ENCODE measurements at places on chromosomes 3 and 15.

GRCh38 chr3:161796312-161796711, 299.7 kb downstream of the OTOL1 start:
- H3K4me3 ChIP-seq = no peak overlapping the region
- H3K4me1 ChIP-seq = no peaks in the 10 kb centered on the region
- H3K36me3 ChIP-seq = no peaks in the 10 kb centered on the region

- no peak overlapping the region for H3K4me3 ChIP-seq
- H3K27ac ChIP-seq = no peak overlapping the region
- H3K4me1 ChIP-seq = no peaks in the 10 kb centered on the region
- H3K36me3 ChIP-seq = no peaks in the 10 kb centered on the region
Observed at GRCh38 chr15:23773093-23773492, 86.0 kb upstream of the NDN start.

GRCh38 chr15:96804754-96805153, 474.3 kb downstream of the NR2F2 start:
- no peak for DNase-seq
- no peak overlapping the region for H3K4me3 ChIP-seq
- H3K27me3 ChIP-seq = peaks cover 6% of the 10 kb centered on the region
- H3K36me3 ChIP-seq = no peaks in the 10 kb centered on the region

DNA sequence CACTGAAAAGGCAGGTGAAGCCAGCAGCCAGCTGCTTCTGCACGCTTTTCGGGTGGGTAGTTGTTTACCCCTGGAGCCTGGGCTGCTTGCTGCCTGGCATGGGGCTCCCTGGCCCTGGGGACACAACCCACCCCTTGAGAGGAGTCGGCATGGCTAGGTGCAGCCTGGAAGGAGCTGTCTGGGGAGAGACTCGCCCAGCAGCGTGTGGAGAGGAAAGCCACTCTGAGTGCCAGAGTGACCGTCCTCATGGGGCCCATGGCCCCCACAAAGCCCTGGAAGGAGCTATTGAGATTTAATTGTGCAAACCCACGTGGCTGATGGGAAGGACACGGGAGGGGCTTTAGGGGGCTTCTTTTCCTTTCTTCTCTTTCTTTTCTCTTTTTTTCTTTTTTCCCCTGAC, 137.5 kb downstream of the OPA1 start:
- H3K27me3 ChIP-seq = no peaks in the 10 kb centered on the region
- H3K4me1 ChIP-seq = no peaks in the 10 kb centered on the region
- DNase-seq = no peak
- no peaks in the 10 kb centered on the region for H3K36me3 ChIP-seq
- no peak overlapping the region for H3K4me3 ChIP-seq
- H3K27ac ChIP-seq = no peak overlapping the region

- H3K36me3 ChIP-seq = no peaks in the 10 kb centered on the region
- H3K27ac ChIP-seq = no peak overlapping the region
- no peak overlapping the region for H3K4me3 ChIP-seq
- H3K4me1 ChIP-seq = no peaks in the 10 kb centered on the region
- no peak for DNase-seq
Observed at GRCh38 chr3:62445275-62445674, 71.9 kb upstream of the FEZF2 start.

DNA sequence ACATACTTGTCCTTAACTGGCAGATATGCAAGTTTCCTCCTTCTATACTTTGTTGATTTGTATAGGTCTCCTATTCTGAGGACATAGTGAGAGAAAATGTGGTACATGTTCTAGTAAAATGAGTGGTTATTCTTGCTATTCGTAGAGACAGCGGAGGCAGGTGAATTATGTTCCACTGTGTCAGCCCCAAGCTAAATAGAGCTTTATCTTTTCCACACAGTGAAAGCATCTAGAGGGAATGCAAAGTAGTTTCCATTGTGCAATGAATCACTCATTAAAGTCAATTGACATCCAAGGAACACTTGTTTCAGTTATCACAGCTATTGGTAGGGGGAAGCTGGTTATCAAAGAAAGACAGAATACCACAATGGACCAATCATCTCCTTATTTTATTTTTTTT, 262.4 kb downstream of the NLGN1 start:
- peaks cover 12% of the 10 kb centered on the region for H3K4me1 ChIP-seq
- no peak overlapping the region for H3K27ac ChIP-seq
- no peak overlapping the region for H3K4me3 ChIP-seq
- DNase-seq = no peak
- no peaks in the 10 kb centered on the region for H3K27me3 ChIP-seq

- no peak overlapping the region for H3K4me3 ChIP-seq
- peaks cover 32% of the 10 kb centered on the region for H3K36me3 ChIP-seq
- DNase-seq = no peak
- H3K27me3 ChIP-seq = no peaks in the 10 kb centered on the region
- peaks cover 16% of the 10 kb centered on the region for H3K4me1 ChIP-seq
Observed at GRCh38 chr3:49535971-49536874, 18.1 kb upstream of the BSN start.

GRCh38 chr15:87722941-87723691, 533.4 kb downstream of the NTRK3 start:
- no peak for DNase-seq
- no peaks in the 10 kb centered on the region for H3K27me3 ChIP-seq
- H3K4me1 ChIP-seq = no peaks in the 10 kb centered on the region
- no peak overlapping the region for H3K4me3 ChIP-seq
- no peaks in the 10 kb centered on the region for H3K36me3 ChIP-seq

DNA sequence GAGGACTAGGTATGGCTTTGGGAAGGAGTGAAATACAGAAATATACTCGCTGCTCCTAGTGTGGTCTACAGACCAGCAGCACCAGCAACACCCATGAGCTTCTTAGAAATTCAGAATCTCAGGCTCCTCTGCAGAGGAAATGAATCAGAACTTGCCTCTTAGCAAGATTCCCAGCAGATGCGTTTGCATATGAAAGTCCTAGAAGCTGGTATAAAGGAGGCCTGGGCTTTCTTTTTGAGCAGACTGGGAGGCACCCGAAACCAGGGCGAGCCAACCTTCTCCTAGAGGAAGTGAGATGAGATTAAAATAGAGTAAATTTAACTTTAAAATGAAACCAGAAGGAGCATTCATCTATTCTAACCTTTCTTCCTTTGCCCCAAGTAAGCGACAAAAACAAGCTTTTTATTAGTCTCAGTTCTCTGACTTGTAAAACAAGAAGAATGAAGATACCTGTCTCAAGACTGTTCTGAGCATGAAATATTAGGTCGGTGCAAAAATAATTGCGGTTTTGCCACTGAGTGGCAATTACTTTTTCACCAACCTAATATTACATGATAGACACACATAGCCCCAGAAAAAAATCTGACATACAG, 140.0 kb downstream of the PDZRN3 start:
- no peak for DNase-seq
- no peaks in the 10 kb centered on the region for H3K36me3 ChIP-seq

DNA sequence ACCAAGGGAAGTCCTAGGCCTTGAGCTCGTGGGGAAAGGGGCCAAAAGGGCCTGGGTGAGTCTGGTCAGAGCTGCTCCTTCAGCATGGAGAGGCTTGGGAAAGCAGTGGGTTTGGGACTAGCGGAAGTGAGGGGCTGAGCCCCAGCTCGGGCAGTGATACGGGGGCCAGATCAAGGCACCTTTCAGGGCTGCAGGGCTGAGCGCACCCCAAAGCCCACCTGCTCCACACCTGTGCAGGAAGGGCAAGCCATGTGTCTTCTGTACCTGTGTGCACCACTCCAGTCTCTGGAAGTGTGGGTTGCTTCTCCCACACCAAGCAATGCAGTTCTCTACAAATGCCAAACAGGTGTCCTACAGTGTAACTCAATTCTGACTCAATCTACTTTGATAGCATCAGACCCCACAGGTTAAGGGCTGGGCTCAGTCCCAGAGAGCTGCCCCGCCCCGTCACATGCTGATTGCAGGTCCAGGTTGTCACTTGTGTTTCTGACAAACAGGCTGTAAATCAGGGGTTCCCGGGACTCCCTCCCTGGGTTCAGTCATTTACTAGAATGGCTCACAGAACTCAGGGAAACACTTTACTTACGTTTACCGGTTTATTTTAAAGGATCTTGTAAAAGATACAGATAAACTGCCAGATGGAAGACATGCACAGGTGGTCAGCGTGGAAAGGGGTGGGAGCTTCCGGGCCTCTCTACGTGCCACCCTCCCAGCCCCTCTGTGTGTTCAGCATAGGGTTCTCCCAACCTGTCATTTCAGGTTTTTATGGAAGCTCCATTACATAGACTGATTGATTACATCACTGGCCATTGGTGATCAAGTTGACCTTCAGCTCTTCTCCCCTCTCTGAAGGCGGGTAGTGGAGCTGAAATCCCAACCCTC, 28.8 kb upstream of the KLF13 start:
- no peak overlapping the region for H3K4me3 ChIP-seq
- H3K36me3 ChIP-seq = no peaks in the 10 kb centered on the region
- H3K27me3 ChIP-seq = no peaks in the 10 kb centered on the region
- peaks cover 11% of the 10 kb centered on the region for H3K4me1 ChIP-seq
- no peak overlapping the region for H3K27ac ChIP-seq

GRCh38 chr3:19961960-19962359, 15.1 kb downstream of the RAB5A start:
- peaks cover 15% of the 10 kb centered on the region for H3K4me1 ChIP-seq
- no peak overlapping the region for H3K27ac ChIP-seq
- no peak for DNase-seq
- no peaks in the 10 kb centered on the region for H3K36me3 ChIP-seq
- H3K27me3 ChIP-seq = no peaks in the 10 kb centered on the region

GRCh38 chr15:68421115-68421551, 10.8 kb downstream of the ITGA11 start:
- no peaks in the 10 kb centered on the region for H3K27me3 ChIP-seq
- no peaks in the 10 kb centered on the region for H3K36me3 ChIP-seq
- no peak for DNase-seq

DNA sequence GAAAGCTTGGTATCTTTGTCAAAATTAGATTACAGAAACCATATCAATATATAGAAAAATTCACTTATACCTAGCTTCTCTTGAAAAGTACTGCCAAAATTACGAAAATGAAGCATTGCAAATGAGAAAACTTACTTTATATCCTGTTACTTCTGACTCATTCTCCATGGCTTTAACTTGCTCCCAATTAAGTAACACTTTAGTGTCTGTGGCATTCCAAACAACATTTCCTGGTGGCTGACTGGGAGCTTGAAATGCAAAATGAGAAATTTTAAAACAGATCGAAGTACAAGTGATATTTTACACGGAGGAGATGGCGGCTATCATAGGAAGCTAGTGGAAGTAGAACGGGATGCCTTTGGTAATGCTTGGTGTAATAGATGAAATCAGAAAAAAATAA, 347.3 kb downstream of the CNTN3 start:
- no peak for DNase-seq
- H3K4me3 ChIP-seq = no peak overlapping the region
- H3K4me1 ChIP-seq = no peaks in the 10 kb centered on the region
- H3K36me3 ChIP-seq = no peaks in the 10 kb centered on the region
- no peak overlapping the region for H3K27ac ChIP-seq

DNA sequence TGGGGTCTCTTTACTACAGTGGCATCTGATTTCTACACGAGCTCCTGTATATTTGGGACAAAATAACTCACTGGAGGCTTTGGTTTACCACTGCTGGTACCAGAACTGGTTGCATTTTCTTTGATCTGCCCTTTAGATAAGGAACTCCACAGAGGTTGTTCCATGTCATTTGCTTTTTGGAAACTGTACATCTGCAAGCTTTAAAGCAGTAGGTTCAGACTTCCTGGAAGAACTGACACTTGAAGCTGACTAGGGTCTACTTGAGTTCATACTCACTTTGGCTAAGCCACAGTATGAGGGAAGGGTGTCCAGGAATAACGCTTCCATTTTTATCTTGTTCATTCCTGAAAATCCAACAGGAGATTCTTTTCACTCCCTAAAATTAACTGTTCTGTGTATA, 86.4 kb downstream of the WWTR1 start:
- no peak for DNase-seq
- no peaks in the 10 kb centered on the region for H3K4me1 ChIP-seq
- no peaks in the 10 kb centered on the region for H3K27me3 ChIP-seq
- H3K4me3 ChIP-seq = no peak overlapping the region
- H3K27ac ChIP-seq = peak overlapping the region; percentile 61

DNA sequence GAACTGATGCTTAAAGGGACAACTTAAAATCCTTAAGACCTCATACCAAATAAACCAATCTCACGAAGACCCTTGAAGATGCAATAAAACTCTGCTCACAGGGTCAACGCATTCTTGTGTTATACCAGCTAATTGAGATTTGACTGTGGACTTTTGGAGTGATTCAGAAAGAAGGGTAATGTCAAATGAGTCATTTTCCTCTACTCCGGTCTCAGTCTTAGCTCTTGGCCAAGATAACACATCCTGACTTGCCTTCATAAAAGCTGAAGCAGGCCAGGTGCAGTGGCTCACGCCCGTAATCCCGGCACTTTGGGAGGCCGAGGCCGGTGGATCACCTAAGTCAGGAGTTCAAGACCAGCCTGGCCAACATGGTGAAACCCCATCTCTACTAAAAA, 3.8 kb downstream of the PKM start:
- H3K4me1 ChIP-seq = peaks cover 35% of the 10 kb centered on the region
- no peaks in the 10 kb centered on the region for H3K36me3 ChIP-seq
- peak overlapping the region; percentile 100 for H3K27ac ChIP-seq
- H3K4me3 ChIP-seq = peak overlapping the region; percentile 7
- DNase-seq = peak; percentile 65
- no peaks in the 10 kb centered on the region for H3K27me3 ChIP-seq

GRCh38 chr15:53437985-53438841, 321.2 kb downstream of the WDR72 start:
- H3K36me3 ChIP-seq = no peaks in the 10 kb centered on the region
- no peak for DNase-seq
- no peaks in the 10 kb centered on the region for H3K4me1 ChIP-seq
- H3K4me3 ChIP-seq = no peak overlapping the region
- H3K27me3 ChIP-seq = no peaks in the 10 kb centered on the region
- no peak overlapping the region for H3K27ac ChIP-seq

GRCh38 chr3:59408047-59408624, 358.3 kb upstream of the CFAP20DC start:
- no peak overlapping the region for H3K27ac ChIP-seq
- no peak overlapping the region for H3K4me3 ChIP-seq
- H3K27me3 ChIP-seq = no peaks in the 10 kb centered on the region
- no peak for DNase-seq
- H3K36me3 ChIP-seq = no peaks in the 10 kb centered on the region

DNA sequence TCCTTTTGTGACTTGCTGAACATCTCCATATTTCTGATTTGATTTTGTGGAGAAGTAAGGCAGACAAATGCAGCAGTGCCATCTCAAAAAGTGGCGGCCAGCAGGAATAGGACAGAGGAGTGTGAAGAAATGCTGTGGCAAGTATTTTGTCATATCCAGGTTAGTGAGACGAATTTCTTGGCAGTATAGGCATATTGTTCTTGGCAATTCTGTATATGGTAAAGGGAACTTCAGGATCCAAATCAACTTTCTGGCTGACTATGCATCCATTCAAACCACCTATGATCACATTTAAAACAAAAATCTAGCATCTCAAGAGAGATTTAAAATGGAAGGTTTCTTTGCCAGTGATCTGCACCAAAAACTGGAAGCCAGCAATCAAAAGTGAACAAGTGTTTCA, 228.0 kb downstream of the DTWD1 start:
- H3K27me3 ChIP-seq = no peaks in the 10 kb centered on the region

DNA sequence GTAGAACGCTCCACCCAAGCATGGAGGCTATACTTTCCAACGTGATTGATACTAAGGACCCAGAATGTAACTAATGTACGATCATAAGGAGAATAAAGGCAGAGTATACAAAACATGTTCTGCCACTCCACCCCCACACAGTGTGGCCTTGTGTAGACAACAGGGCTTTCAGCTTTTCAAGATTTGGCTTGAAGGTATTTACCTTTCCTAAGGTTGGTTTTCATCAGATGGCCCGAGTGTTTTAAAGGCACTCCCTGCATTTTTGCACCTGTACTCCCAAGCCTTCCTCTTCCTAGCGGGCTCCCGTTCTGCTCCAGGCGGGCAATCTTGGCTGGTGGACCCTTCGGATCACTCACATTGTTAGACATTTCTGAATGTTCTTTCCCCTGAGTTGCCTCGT, 4.6 kb downstream of the SATB1 start:
- H3K4me1 ChIP-seq = peaks cover 8% of the 10 kb centered on the region
- H3K4me3 ChIP-seq = no peak overlapping the region
- peaks cover 9% of the 10 kb centered on the region for H3K36me3 ChIP-seq
- DNase-seq = no peak
- H3K27me3 ChIP-seq = no peaks in the 10 kb centered on the region

Measured in tibial artery (tissue), 4 donors.